ENCODE measurements at places on chromosomes 13 and 19. TPM values are rescaled to one million over a fixed set of nuclear protein-coding genes. Genes with fewer than 3 reads are reported as not detected.

DNA sequence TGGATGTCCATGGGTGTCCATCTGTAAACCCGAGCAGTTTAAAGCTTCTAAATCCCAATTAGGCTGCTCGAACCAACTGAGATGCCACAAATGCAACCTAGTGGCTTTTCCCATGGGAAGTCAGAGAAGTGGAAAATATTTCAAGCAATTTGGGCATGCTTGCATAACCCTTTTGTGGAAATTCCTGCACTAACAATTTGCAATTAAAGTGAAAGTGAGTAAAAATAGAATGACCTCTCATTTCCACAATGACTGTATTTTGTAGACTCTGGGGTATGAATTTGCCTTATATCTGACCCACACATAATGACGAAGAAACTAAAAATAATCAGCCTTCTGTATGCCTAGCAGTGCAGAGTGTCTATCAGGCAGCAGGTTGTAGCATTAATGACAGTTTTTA lies 91.8 kb upstream of the TSC22D1 start:
- no peak overlapping the region for H3K4me3 ChIP-seq
- no peaks in the 10 kb centered on the region for H3K27me3 ChIP-seq
- DNase-seq: no peak
- no peak overlapping the region for H3K27ac ChIP-seq
- H3K36me3 ChIP-seq: no peaks in the 10 kb centered on the region
- peaks cover 12% of the 10 kb centered on the region for H3K4me1 ChIP-seq

DNA sequence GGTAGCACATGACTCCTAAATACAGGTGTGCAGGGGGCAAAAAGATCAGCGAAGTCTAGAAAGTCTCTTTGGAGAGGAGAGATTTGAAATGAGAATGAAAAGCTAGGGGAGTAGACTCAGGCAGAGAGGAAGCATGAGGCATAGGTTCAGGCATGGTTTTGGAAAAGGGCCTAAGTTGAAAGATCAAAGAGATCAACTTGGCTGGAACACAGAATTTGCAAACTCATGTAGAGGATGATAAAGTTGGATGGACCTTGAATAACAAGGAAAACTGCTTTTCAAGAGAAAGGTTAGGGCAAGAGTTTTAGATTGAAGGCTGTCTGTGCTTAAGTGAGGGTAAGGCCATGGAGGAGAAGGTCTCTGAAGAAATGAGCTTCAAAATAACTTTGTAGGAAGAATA lies 47.4 kb upstream of the UBAC2 start:
- H3K27ac ChIP-seq: no peak overlapping the region
- no peak for DNase-seq
- no peak overlapping the region for H3K4me3 ChIP-seq
- no peaks in the 10 kb centered on the region for H3K4me1 ChIP-seq

DNA sequence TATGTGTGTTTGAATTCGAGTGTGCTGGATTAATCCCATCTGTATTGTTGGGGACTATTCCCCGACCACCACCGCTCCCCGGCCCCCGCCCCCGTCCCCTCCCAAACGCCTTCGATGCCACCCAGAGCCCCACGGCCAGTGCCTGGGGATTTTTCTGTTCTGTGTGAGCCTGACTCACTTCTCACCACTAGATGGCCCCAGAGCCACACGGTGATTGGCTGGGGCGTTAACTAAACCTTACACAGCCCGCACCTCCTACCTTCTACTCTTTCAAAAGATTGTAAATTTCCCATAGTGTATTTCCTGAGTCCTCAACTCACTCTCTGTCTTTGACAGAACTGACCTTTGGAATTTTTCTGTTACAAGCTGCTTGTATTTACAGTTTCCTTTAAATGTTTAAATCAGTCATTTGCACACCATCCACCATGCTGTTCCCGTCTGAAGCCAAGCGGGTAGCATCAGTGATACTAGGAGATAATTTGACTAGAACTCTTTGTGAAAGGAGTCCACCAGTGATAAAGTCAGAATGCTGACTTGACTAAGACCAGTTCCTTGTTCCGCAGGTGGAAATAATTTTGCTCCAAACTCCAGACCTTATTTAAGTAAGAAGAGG lies 61.4 kb downstream of the RFX2 start:
- no peak overlapping the region for H3K27ac ChIP-seq
- no peaks in the 10 kb centered on the region for H3K4me1 ChIP-seq
- DNase-seq: no peak
- H3K4me3 ChIP-seq: no peak overlapping the region

GRCh38 chr19:18289471-18290301 lies 8.3 kb upstream of the JUND start:
- no peaks in the 10 kb centered on the region for H3K36me3 ChIP-seq
- H3K4me1 ChIP-seq: peaks cover 35% of the 10 kb centered on the region
- no peak overlapping the region for H3K27ac ChIP-seq
- no peak overlapping the region for H3K4me3 ChIP-seq

DNA sequence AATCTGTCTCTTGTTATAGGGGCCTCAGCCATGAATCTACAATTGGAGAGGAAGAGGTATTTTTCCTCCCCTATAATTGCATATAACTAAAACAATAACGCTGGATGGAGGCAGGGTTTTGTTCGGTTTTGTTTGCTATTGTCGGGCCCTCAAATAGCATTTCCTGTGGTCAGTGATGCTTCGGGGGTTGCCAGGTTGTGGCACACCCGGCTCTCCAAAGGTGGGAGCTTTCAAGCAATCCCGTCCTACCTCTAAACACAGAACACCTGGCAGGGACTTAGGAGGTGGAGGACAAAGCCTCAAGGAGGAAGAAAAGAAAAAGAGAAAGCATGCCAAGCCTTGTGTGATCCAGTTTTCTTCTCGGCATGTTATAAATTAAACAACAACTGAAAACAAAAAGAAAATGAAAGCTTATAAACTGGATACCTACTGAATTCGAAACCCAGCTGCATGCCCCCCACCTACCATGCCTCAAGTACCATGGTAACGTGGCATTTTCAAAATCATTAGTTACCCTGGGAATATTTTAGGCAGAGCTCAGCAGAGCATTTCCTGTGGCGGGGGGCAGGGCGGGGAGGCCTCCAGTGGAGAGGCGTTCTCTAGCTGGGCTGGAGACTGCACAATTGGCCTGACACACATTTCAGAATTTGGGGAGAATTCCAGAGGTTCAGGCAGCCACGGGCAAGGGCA lies 213.8 kb downstream of the DCLK1 start:
- no peak overlapping the region for H3K27ac ChIP-seq
- no peaks in the 10 kb centered on the region for H3K36me3 ChIP-seq
- DNase-seq: no peak
- H3K27me3 ChIP-seq: no peaks in the 10 kb centered on the region
- no peak overlapping the region for H3K4me3 ChIP-seq
- peaks cover 31% of the 10 kb centered on the region for H3K4me1 ChIP-seq

DNA sequence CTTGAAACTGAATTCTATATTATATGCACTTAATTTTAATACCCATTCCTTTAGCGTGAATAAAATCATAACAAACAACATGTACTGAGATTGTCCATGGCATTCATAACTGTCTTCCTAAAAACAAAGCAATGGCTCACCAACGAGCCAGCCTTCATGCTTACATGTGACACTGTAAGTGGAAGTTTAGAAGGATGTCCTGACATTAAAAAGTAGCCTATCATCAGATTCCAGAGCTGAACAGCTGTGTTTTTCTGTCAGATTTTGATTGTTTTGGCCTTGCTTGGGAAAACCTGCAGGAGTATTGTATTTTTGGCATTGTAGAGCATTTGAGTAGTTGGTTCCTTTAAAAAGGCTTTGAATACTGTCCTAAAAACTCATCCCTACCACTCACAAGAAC lies 21.3 kb downstream of the ANKRD10 start:
- no peaks in the 10 kb centered on the region for H3K27me3 ChIP-seq
- peaks cover 34% of the 10 kb centered on the region for H3K36me3 ChIP-seq
- H3K27ac ChIP-seq: no peak overlapping the region
- no peak for DNase-seq
- no peak overlapping the region for H3K4me3 ChIP-seq

DNA sequence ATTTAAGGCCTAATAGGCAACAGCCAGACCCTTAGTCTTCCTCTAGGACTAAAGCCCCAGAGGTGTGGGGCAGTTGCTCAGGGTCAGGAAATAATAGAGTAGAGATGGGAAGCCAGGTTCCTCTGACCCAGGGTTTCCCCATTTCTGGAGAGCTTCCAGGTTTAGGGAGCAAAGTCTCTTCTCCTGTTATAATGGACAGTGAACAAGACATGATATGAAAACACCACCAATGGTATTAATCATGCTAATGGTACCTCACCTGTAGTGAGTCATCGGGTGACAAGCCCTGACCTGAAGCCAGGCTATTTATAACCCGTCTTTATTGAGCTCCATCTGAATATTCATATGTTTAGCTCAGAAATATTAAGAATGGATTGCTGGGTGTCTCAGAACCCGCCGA lies 24.6 kb downstream of the BICRA start:
- H3K36me3 ChIP-seq: no peaks in the 10 kb centered on the region
- no peak overlapping the region for H3K27ac ChIP-seq
- H3K4me3 ChIP-seq: no peak overlapping the region
- DNase-seq: no peak
- H3K4me1 ChIP-seq: peaks cover 2% of the 10 kb centered on the region
- no peaks in the 10 kb centered on the region for H3K27me3 ChIP-seq

Gene EDNRB
- 67.6 TPM for total RNA-seq

Gene SGTA
- 86.8 TPM for total RNA-seq

Gene KIRREL2
- 4.6 TPM for total RNA-seq

Gene CYP4F11
- total RNA-seq: not detected

Measured in H1 (cell line).